Activated CD8-positive, alpha-beta T cell treated with anti-CD3 and anti-CD28 coated beads for 36 hours (primary cell): ENCODE measurements at places on chromosomes 2 and 18. TPM values are rescaled to one million over a fixed set of nuclear protein-coding genes. Genes with fewer than 3 reads are reported as not detected.

Gene KCNK3
- not detected for total RNA-seq

Gene NEDD4L
- total RNA-seq, result 7.5 TPM

DNA sequence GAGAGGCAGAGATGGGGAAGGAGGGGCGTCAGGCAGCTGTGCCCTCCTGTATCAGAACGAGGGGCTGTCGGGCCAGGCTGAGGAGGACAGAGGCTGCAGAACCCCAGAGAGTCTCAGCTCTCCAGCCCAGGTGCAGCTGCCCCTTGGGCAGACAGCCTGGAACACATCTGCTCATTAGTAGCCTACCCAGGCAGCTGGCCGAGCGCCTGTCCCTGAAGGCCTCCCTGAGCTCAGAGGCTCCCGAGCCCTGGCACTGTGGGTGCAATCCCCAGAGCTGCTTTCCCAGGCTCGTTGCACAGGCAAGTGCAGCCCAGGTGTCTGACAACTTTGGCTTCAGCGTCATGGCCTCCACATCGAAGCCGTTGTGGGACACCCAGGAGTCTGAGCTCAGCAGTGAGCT lies 13.1 kb upstream of the TMEM185B start:
- H3K4me3 ChIP-seq, result no peak overlapping the region
- no peaks in the 10 kb centered on the region for H3K27me3 ChIP-seq
- no peak for DNase-seq

- H3K4me1 ChIP-seq, result peaks cover 73% of the 10 kb centered on the region
- H3K36me3 ChIP-seq, result peaks cover 2% of the 10 kb centered on the region
- peak overlapping the region; percentile 54 for H3K4me3 ChIP-seq
- H3K27ac ChIP-seq, result peak overlapping the region; percentile 94
These were observed 56.4 kb downstream of the ZFP36L2 start for GRCh38 chr2:43169987-43170386.

GRCh38 chr18:50113726-50114125 lies 81.2 kb downstream of the MYO5B start:
- no peaks in the 10 kb centered on the region for H3K4me1 ChIP-seq
- H3K27me3 ChIP-seq, result peaks cover 11% of the 10 kb centered on the region
- no peak for DNase-seq
- H3K4me3 ChIP-seq, result no peak overlapping the region
- no peaks in the 10 kb centered on the region for H3K36me3 ChIP-seq

GRCh38 chr2:122023059-122023864 lies 267.8 kb downstream of the TSN start:
- H3K36me3 ChIP-seq, result no peaks in the 10 kb centered on the region
- no peak overlapping the region for H3K27ac ChIP-seq
- H3K4me1 ChIP-seq, result no peaks in the 10 kb centered on the region
- peaks cover 3% of the 10 kb centered on the region for H3K27me3 ChIP-seq

- H3K27ac ChIP-seq, result no peak overlapping the region
- H3K36me3 ChIP-seq, result no peaks in the 10 kb centered on the region
- H3K27me3 ChIP-seq, result no peaks in the 10 kb centered on the region
- no peak for DNase-seq
These were observed 216.9 kb downstream of the SH3RF3 start for GRCh38 chr2:109345653-109346480.

Gene CPO
- not detected for total RNA-seq

GRCh38 chr2:144389151-144389929 lies 130.6 kb downstream of the ZEB2 start:
- H3K36me3 ChIP-seq, result peaks cover 9% of the 10 kb centered on the region
- no peaks in the 10 kb centered on the region for H3K27me3 ChIP-seq
- peaks cover 2% of the 10 kb centered on the region for H3K4me1 ChIP-seq

GRCh38 chr2:102514061-102514785 lies 41.2 kb downstream of the SLC9A4 start:
- DNase-seq, result no peak
- H3K4me3 ChIP-seq, result no peak overlapping the region
- no peak overlapping the region for H3K27ac ChIP-seq
- H3K27me3 ChIP-seq, result peaks cover 17% of the 10 kb centered on the region
- H3K36me3 ChIP-seq, result no peaks in the 10 kb centered on the region
- H3K4me1 ChIP-seq, result peaks cover 11% of the 10 kb centered on the region

- peak overlapping the region; percentile 94 for H3K4me3 ChIP-seq
- H3K27ac ChIP-seq, result peak overlapping the region; percentile 92
- H3K36me3 ChIP-seq, result peaks cover 22% of the 10 kb centered on the region
- peak; percentile 30 for DNase-seq
- no peaks in the 10 kb centered on the region for H3K27me3 ChIP-seq
These were observed 1.3 kb downstream of the RAB10 start for GRCh38 chr2:26035090-26035743.

- no peak overlapping the region for H3K27ac ChIP-seq
- H3K4me3 ChIP-seq, result no peak overlapping the region
- no peak for DNase-seq
- peaks cover 45% of the 10 kb centered on the region for H3K27me3 ChIP-seq
These were observed 3.3 kb upstream of the RNF152 start for GRCh38 chr18:61896118-61896517.

Gene FRZB
- not detected for total RNA-seq

GRCh38 chr2:207184348-207184747 lies 18.6 kb upstream of the KLF7 start:
- H3K27me3 ChIP-seq, result no peaks in the 10 kb centered on the region
- H3K27ac ChIP-seq, result no peak overlapping the region
- H3K36me3 ChIP-seq, result no peaks in the 10 kb centered on the region
- H3K4me3 ChIP-seq, result no peak overlapping the region

DNA sequence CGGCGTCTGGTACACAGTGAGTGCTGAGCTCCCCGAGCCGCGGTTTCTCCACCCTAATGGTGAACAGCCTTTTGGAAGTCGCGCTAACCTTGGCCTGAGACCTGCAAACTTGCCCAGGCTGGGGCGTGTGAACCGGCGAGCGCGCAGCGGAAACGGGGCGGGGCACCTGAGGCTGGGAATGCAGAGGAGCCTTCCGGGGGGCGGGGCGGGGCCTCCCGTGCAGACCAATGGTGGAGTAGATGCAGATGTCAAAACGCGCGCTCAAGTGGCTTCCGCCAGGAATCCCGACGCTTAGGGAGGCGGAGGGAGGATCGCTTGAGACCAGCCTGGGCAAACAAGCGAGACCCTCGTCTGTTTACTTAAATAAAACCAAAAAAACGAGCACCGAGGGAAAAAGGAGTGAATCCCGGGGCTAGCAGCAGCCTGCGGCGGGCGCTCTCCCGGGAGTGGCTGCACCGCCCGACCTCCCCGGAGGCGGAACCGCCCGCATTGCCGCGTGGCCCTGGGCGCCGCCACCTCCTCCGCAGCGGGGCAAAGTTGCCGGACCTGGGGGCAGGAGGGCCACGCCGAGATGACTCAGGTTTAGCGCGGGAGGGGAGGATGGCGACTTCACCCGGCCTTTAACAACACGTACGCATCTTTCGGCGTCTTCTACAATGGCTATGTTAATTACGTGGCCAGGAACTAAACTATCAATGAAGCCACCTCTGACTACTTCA lies 2.2 kb upstream of the RRM2 start:
- peak overlapping the region; percentile 98 for H3K27ac ChIP-seq
- H3K27me3 ChIP-seq, result peaks cover 2% of the 10 kb centered on the region
- peak; percentile 98 for DNase-seq
- peaks cover 42% of the 10 kb centered on the region for H3K36me3 ChIP-seq
- peaks cover 22% of the 10 kb centered on the region for H3K4me1 ChIP-seq

DNA sequence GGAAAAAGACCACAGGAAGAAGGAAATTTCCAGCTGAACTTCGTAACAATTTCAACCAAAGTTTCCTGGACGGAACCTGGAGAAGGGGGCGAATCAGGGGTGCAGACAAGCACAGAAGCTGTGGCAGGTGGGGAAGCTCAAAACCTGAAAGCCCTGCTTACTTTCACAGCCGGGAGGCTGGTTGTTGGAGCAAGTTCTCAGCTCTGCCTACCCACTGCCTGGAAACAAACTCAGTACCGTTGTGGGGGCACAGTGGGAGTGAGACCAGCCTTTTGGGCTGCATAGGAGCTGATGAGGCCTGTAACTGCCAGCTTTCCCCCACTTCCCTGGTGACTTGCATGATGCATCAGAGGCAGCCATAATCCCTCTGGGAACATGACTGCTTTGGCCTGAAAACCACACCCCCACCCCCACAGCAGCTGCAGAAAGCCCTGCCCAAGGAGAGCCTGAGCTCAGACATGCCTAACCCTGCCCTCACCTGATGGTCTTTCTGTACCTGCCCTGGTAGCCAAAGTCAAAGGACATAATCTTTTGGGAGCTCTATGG lies 207.0 kb upstream of the VWC2L start:
- no peaks in the 10 kb centered on the region for H3K4me1 ChIP-seq
- no peak for DNase-seq
- H3K27ac ChIP-seq, result no peak overlapping the region
- H3K36me3 ChIP-seq, result no peaks in the 10 kb centered on the region

Gene SLC9A4
- total RNA-seq, result 0.07 TPM

Gene NEU2
- total RNA-seq, result not detected

DNA sequence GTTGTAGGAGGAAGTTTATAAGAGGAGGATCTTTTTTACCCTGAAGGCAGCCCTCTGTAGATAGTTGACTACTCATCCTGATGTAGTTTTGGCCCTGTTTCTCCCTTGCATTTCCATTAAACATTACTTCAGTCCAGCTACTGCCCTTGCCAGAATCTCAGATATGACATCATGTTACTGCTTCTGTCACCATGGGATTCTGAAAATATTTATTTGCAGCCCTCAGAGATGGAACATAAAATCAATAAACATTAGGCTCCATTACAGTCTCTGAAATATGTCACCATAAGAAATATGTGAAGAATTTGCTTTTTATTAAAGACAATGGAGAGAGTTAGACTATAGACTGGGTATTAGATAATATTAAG lies 68.7 kb upstream of the STK39 start:
- no peaks in the 10 kb centered on the region for H3K4me1 ChIP-seq
- no peak overlapping the region for H3K27ac ChIP-seq
- H3K27me3 ChIP-seq, result no peaks in the 10 kb centered on the region
- H3K36me3 ChIP-seq, result no peaks in the 10 kb centered on the region

DNA sequence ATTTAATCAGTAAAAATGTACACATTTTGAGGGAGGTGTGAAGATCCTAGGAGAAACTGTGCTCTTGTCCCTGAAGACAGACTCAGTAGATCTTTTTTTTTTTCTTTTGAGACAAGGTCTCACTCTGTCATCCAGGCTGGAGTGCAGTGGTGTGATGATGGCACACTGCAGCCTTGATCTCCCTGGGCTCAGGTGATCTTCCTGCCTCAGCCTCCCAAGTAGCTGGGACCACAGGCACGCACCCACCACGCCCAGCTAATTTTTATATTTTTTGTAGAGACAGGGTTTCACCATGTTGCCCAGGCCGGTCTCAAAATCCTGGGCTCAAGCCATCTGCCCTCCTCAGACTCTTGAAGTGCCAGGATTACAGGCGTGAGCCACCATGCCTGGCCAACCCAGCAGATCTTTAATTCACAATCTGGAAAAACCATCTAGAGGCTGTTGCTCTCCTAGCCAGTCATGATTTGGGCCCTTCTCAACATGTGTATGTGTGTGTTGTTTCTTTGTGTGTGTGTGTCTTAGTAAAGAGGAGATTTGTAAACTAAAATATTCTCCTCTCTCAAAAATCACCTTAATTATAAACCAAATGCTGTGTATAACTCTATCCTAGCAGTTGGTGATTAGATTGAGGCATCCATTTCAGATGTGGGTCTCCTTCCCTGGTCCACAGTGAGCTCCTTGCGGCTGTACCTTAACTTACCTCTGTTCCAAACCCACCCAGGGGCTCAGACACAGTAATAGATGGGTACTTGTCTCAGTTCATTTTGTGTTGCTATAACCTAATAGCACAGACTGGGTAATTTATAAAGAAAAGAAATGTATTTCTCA lies 3.9 kb upstream of the MYCN start:
- DNase-seq, result no peak
- peaks cover 39% of the 10 kb centered on the region for H3K27me3 ChIP-seq
- H3K27ac ChIP-seq, result no peak overlapping the region

- no peak for DNase-seq
- H3K4me1 ChIP-seq, result no peaks in the 10 kb centered on the region
- no peak overlapping the region for H3K4me3 ChIP-seq
- no peaks in the 10 kb centered on the region for H3K27me3 ChIP-seq
These were observed 330.2 kb downstream of the DSC3 start for GRCh38 chr18:30712383-30712782.

DNA sequence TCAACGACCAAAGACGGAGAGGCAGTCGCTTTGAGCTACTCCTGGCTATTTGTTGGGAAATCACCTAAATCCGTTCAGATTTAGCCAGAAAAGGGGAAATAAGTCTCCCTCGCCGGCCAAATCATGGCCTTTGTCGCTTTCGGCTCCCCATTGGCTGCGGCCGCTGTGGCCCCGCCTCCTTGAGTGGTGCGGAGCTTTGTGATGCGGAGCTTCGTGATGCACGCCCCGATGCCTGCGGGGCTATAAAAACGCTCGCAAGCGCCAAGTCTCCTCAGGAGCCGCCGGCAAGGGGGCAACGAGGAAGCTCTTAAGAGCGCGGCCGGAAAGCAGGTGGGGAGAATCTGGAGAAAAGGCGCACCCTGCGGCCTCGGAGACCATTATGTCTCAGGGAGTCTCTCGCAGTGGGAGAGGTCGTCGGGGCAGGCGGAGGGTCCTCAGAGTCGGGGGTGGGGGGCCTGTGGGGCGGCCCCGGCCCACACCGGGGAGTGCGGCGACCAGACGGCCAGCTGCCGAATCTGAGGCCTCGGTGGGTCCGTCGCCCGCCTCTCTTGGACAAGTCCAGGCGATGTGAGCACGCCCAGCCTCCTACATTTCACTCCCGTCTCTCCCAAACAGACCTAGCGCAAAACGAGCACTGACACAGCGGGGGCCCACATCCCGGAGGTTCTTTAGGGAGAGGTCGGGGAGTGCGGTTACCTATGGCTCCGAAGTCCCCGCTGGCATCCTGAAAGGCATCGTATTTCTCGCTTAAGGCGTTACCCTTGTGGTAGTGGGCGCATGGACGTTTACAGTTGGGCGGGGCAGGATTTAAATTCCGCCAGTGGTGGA lies at the start of gene CABYR:
Gene CABYR, plus strand, starts transcription at position 274 of the 828 bp plus-strand sequence. CDS start 4,053 bp downstream, outside the sequence.
- H3K36me3 ChIP-seq, result peaks cover 1% of the 10 kb centered on the region
- H3K4me3 ChIP-seq, result peak within 1 kb of the TSS; percentile 77
- H3K4me1 ChIP-seq, result peaks cover 11% of the 10 kb centered on the region
- H3K27me3 ChIP-seq, result peaks cover 12% of the 10 kb centered on the region
- peak within 1 kb of the TSS; percentile 14 for H3K27ac ChIP-seq

DNA sequence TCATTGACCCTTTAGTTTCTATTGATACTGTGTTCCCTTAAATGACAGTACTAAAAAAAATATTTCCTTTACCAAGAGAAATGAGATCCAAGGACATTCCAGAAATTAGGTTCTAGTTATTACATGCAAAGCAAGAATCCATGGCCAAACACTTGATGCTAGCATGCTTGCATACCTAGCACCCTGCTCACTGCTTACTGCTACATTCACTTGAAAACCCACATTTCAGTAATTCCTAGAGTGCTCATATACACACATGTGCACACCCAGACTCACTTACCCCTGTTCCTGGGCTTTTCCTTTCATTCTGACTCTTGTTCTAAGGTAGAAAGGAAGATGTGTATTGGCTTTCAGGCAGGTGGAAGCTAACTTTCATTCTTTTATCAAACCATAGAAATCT lies 395.9 kb downstream of the THSD7B start:
- no peak overlapping the region for H3K27ac ChIP-seq
- H3K27me3 ChIP-seq, result peaks cover 1% of the 10 kb centered on the region
- no peaks in the 10 kb centered on the region for H3K36me3 ChIP-seq
- DNase-seq, result no peak
- H3K4me3 ChIP-seq, result no peak overlapping the region
- H3K4me1 ChIP-seq, result no peaks in the 10 kb centered on the region
